Right renal pelvis (tissue), 4 donors: ENCODE measurements at places on chromosomes 6 and 20. TPM values are rescaled to one million over a fixed set of nuclear protein-coding genes. Genes with fewer than 3 reads are reported as not detected.

DAAM2 gene
- polyA plus RNA-seq: 27.7 TPM

- peak; percentile 21 for DNase-seq
These were observed 35.7 kb downstream of the KCNB1 start for GRCh38 chr20:49446808-49447207.

GRCh38 chr6:143691155-143691554 is 13.4 kb downstream of the PHACTR2 start:
- no peak for DNase-seq

- no peak for DNase-seq
These were observed 32.5 kb upstream of the ADIG start for GRCh38 chr20:38548356-38549083.

DNA sequence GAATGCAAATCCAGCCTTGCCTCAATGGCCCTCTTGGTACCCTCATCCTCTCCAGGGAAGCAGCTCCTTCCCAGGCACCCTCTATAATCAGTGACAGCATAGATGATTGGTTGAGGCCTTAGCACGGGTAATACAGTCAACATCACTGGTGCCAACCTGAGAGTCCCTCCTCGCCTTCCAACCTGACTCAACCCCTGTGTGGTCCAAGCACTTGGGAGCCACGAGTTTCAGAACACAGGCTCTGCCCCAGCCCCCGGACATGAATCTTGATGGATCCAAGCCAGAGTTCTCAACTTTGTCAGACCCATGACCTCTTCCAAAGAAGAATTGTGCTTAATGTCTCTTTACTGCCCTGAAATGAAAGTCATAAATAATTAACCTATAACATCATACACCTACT is 213.9 kb downstream of the PREX1 start:
- no peak for DNase-seq

ENPP5 gene
- 17.7 TPM for polyA plus RNA-seq

GRCh38 chr20:39253051-39253755 is 291.1 kb downstream of the DHX35 start:
- no peak for DNase-seq

GRCh38 chr20:10023911-10024310 is 10.9 kb upstream of the ANKEF1 start:
- DNase-seq: no peak

- no peak for DNase-seq
These were observed 295.7 kb downstream of the CDC5L start for GRCh38 chr6:44682987-44683779.

TP53RK gene
- polyA plus RNA-seq: 15.4 TPM

DNA sequence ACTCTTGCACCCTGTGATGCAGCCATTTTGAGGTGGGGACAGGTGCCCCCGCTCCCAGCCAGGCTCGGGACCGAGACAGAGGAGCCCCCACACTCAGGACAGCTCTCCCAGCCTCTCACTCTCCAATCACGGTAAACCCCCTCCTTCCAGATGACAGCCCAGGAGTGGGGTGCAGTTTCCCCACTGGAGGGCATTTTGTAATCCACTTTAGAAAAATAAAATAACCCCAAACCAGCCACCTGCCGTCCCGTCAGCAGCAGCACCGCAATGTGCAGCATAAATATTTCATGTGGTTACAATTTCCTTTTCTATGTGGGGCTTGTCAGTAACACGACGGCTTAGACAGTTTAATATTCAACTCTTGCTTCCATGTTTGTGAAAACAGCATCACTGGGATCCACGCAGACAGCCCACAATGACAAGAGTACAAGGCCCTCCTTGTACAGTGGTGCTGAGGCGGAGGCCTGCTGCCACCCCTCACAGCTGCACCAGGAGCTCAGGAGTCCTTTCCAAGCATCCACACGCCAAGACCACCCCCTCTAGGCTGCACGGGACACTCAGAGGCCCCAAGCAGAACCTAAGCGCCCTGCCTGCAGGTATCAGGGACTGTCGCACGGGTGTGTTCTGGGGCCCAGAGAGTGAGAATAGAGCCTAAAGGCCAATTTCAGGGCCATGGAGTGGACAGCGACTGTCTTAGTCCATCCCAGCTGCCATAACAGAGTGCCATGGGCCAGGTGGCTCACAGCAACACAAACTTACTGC is 116.7 kb downstream of the JPH2 start:
- no peak for DNase-seq

HCK gene
- 2.9 TPM for polyA plus RNA-seq

DNA sequence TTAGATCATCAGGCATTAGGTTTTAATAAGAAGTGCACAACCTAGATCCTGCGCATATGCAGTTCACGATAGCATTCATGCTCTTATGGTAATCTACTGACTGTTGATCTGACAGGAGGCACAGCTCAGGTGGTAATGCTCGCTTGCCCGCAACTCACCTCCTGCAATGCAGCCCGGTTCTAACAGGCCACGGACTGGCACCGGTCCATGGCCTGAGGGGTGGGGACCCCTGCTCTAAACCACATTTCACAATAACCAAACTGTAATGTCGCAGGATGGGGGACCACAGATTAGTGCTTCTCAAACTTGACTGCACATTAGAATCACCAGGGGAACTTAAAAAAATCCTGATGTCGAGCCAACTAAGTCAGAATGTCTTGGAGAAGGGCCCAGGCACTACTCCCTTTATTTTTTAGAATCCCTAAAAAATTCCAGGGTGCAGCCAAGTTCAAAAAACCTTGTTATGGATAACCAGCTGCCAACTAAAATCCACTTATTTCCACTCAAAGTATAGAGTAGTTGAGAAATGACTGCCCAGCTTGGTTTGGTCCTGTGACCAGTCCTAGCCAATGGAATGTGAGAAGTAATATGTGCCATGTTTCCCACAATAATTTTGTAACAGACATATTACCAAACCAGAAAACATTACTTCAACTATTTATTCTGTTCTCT is 3.1 kb downstream of the SHPRH start:
- DNase-seq: no peak

- DNase-seq: peak; percentile 29
These were observed 911 bp downstream of the CDK19 start for GRCh38 chr6:110814102-110815014.

- no peak for DNase-seq
These were observed 1.5 kb downstream of the COL20A1 start for GRCh38 chr20:63294536-63294900.

ADAM33 gene
- 7.6 TPM for polyA plus RNA-seq

DNA sequence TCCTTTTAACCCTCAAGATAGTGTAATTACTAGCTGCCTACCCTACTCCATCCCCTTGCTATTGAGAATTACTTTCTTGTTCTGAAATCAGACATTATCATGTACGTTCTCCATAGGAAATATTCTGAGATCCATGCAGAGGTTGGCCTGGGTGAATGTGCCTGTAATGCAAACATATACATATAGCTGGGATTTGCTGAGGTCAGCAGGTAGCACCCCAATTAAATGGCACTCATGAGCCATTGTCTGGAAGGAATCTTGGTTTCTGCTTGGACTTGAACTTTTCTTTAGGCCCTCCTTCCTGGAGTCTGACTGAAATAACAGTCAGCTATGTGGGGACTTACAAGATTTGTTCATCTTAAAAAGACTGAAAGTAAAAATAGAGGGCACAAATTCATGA is 3.7 kb downstream of the HLA-DQB2 start:
- no peak for DNase-seq

GRCh38 chr6:19795211-19795610 is 42.0 kb upstream of the ID4 start:
- no peak for DNase-seq

DNA sequence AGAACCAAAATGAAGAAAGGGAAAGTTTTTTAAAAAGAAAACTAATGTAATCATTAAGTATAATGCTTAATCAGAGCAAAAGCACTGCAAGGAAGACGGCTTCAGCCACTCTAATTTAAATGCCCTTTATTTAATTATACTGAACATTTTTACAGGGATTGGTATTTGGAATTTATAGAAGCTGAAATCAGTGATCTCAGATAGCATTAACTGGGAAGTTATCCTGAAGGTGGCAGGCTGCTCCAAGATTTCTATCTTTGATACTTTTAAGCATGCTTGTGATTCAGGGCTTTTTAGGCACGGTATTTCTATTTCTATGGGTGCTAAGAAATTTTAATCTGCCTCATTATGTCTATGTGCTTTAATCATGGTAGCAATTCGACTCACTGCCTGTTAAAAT is 1.3 kb upstream of the NDUFAF4 start:
- peak; percentile 24 for DNase-seq

DNA sequence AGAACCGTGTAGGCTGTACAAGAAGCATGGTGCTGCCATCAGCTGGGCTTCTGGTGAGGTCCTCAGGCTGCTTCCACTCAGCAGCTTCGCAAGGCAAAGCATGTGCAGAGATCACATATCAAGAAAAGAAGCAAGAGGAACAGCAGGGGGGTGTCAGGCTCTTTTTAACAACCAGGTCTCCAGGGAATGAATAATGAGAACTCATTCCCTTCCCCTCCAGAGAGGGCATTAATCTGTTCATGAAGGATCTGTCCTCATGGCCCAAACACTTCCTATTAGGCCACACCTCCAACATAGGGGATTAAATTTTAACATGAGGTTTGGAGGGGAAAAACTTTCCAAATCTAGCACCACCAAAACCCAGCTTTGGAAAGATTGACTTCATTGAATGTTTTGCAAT is 20.0 kb downstream of the GINM1 start:
- DNase-seq: no peak

EEF1A2 gene
- 1.0 TPM for polyA plus RNA-seq

DNA sequence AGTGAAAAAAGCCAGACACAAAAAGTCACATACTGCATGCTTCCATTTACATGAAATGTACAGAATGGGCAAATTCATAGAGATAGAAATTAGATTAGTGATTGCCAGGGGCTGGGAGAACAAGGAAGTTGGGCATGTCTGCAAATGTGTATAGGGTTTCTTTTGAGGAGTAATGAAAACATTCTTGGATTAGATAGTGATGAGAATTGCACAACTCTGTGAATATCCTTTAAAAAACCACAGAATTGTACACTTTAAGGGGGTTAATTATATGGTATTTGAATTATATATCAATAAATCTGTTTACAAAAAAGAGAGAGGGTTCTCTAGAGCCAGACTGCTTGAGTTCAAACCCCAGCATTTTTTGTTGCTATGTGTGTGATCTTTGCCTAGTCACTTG is 188.1 kb downstream of the CDC5L start:
- DNase-seq: no peak

UBR2 gene
- polyA plus RNA-seq: 32.3 TPM

CLPSL2 gene
- polyA plus RNA-seq: 0.23 TPM

- no peak for DNase-seq
These were observed 2.8 kb downstream of the MRGBP start for GRCh38 chr20:62799036-62799435.

CLDN20 gene
- polyA plus RNA-seq: 0.77 TPM

- no peak for DNase-seq
These were observed 206.2 kb upstream of the MYLIP start for GRCh38 chr6:15922510-15923250.

HCRTR2 gene
- 0.42 TPM for polyA plus RNA-seq

DNA sequence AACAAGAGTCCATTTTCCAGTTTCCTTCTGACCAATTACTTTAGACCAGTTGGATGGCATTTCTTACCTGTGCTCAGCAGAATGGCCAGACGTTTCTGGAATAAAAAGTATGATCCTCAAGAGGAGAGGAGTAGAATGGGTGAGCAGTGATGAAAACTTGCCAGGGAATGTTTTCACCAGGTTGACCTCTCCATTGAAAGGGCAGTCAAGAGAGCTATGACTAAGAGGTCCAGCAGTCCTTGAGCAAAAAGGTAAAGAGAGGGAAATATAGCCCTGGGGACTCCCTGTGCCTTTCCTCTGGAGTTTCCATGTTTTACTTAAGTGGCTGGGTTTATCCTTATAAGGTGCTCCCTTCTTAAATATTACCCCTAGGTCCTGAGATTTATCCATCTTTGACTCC is 210.9 kb downstream of the TBX18 start:
- DNase-seq: no peak
